Stimulated activated CD4-positive, alpha-beta T cell treated with anti-CD3 and anti-CD28 coated beads, Interleukin-12 subunit alpha, Interleukin-12 subunit beta, amount 100 ng/mL, for 4 hours (primary cell): ENCODE measurements at places on chromosomes 16 and 17.

GRCh38 chr16:2092866-2093265 lies 42.8 kb downstream of the PKD1 start:
- no peak for DNase-seq

- no peak for DNase-seq
Measured at GRCh38 chr16:2190659-2191445, 5.6 kb downstream of the CASKIN1 start.

- DNase-seq, result no peak
Measured at GRCh38 chr16:76157629-76158028, 119.6 kb upstream of the CNTNAP4 start.

- DNase-seq, result no peak
Measured at GRCh38 chr17:62619417-62620155, 7.9 kb upstream of the MRC2 start.

DNA sequence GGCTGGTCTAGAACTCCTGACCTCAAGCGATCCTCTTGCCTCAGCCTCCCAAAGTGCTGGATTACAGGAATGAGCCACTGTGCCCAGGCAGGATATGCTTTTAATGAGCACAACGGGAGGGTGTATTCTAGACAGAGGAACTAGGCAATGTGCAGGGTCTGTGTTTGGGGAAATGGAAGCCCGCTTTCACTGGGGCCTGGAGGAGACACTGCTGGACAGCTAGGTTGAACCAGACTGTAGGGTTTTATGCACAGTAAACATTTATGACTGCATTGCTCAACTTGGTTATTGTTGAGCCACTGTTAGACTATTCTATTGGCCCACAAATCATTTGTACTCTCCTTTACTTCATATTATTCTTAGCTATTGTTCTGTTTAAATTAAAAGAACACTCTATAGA lies 10.2 kb upstream of the SIAH1 start:
- no peak for DNase-seq

GRCh38 chr16:31112711-31113110 lies 4.5 kb downstream of the BCKDK start:
- no peak for DNase-seq

DNA sequence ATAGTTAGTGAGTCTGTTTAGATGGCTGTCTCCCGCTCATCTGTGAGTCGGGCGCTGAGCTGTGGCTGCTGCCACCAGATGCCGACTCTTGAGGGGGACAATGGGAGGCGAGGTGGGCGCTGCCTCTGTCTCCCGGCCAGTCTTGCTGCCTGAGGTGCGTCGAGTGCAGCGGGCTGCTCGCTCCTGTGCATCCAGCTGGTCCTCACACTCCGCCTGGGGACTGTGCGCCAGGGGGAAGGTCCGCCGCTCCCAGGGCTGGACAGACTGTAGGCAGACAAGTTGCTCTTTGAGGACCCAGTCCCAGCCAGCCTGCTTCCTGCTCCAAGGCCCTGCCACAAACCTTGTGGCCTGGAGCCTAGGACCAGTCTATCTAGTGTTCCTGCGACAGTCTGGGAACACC lies 32.4 kb downstream of the STH start:
- no peak for DNase-seq

- no peak for DNase-seq
Measured at GRCh38 chr16:75502916-75503605, 7.8 kb upstream of the CHST6 start.

- DNase-seq, result no peak
Measured at GRCh38 chr17:12098568-12098967, 77.9 kb downstream of the MAP2K4 start.

- DNase-seq, result no peak
Measured at GRCh38 chr17:73522107-73522506, 122.1 kb downstream of the SDK2 start.

DNA sequence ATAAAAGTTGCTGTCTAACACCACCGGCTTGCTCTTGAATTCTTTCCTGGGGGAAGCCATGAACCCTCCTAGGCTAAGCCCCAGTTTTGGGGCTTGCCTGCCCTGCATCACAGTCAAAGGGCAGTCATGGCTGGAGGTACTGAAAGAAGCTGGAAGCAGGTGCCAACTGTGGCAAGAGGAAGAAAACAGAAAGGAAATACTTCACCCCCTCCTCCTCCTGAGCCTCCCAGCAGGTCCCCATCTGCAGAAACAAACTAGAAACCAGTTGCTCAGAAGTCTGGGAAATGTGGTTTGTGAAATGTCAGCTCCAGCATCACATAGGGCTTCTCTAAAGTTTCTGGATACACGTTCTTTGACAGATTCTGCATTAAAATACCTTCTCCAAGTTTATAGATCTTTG lies 150.0 kb upstream of the PSMD7 start:
- DNase-seq, result no peak

- DNase-seq, result no peak
Measured at GRCh38 chr16:59964232-59964924, 1230.3 kb upstream of the GOT2 start.

DNA sequence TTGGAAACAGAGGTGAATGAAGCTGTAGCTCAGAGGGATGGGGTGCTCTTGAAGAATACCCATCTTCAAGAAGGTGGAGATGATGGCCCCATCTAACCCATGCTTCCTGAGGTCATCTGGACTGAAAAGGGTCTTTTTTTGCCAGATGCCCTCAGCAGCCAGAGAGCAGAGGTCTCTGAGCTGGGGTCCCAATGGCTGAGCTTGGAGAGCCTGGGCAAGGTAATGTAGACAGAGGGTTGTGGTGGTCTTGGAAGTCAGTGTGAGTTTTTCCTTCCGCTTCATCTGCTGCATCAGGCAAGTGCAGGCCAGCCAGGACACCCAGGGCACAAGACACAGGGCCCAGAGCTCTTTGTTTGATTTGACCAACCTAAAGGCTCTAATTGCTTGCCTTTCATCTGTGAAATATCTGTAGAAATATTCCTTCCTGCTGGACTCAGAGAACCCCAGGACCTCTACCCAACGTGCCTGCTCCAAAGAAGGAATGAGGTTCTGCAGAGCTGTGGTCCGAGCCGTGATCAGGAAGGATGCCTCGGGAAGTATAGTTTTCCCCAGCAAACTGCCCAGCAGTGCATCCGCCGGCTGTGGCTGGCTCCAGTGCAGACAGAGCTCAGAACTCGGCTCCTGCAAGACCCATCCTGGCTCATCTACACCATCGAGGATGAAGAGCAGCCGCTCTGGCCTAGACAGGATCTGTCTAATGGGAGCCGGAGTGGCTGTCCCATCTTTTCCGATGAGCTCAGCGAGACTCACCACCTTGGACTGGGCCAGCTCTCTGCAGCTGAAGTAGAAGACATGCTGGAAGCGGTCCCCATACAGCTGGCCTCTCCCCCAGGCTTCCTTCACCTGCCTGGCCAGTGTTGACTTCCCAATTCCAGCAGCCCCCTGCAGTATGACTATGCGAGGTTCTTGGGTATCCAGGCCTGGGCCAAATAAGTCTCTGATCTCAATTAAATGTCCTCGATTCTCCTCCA lies 25.2 kb downstream of the NLRP1 start:
- no peak for DNase-seq

- no peak for DNase-seq
Measured at GRCh38 chr16:21565507-21565860, 33.9 kb upstream of the METTL9 start.

- no peak for DNase-seq
Measured at GRCh38 chr17:42975265-42975664, 4.6 kb downstream of the PTGES3L start.

DNA sequence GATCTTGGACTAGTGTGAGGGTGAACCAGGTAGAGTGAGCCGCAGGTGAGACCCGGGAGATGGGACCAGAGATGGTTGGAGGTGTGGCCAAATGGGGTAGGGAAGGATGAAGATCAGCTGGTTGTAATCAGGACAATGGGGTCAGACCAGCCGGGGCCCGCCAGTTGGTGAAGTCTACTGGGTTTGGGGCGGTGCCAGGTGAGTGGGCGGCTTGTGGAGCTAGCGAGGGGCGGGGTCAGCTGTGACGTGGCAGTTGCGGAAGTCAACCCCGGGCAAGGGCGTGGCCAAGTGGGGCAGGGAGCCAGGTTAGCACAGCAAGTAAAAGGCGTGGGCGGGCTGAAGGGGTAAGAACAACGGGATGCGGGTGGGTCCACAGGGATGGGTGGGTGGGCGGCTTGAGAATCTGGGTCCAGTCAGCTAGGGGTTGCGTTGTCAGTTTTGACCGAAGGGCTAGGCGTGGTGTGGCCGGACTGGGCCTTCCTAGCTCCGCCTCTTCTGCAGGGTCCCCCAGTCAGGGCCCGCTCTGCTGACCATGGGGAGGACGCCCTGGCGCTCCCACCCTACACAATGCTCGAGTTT lies 25.5 kb upstream of the ALKBH5 start:
- DNase-seq, result peak; percentile 94

GRCh38 chr17:76524598-76525512 lies 12.7 kb downstream of the CYGB start:
- no peak for DNase-seq

- no peak for DNase-seq
Measured at GRCh38 chr17:74816905-74817620, 40.9 kb upstream of the NAT9 start.

DNA sequence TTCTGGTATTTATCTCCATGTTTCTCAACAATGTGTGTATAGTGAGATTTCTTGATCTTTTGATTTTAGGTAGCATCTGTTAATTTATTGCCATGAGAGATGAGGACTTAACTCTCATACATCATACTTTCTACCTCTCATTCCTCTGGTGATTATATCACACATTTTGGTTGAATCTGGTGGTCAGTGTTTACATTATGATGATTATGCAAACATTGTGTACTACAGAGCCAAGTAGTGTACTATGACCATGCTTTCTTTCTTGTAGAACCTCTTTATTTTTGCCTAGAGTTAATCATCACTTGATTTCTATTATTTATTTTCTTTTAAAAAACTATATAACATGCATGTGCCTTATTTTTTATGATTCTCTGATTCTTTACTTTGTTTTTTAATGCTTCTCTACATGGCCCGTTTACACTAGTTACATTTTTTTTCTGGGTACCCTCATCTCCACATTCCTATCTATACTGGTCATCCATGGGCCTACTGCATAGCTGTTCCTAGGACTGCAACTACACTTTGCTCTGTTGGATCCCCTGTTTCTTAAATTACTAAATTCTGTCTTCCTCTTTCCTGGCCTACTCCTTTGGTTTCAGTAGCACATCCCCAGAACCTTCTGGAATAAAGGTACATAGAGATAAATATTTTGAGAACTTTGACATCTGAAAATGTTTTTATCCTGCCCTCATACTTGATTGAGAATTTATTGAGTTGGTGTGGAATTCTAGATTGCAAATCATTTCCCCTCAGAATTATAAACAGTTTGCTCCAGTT lies 63.0 kb upstream of the LRRC37A3 start:
- DNase-seq, result no peak

GRCh38 chr17:32586666-32587065 lies 99.9 kb downstream of the CDK5R1 start:
- DNase-seq, result no peak

DNA sequence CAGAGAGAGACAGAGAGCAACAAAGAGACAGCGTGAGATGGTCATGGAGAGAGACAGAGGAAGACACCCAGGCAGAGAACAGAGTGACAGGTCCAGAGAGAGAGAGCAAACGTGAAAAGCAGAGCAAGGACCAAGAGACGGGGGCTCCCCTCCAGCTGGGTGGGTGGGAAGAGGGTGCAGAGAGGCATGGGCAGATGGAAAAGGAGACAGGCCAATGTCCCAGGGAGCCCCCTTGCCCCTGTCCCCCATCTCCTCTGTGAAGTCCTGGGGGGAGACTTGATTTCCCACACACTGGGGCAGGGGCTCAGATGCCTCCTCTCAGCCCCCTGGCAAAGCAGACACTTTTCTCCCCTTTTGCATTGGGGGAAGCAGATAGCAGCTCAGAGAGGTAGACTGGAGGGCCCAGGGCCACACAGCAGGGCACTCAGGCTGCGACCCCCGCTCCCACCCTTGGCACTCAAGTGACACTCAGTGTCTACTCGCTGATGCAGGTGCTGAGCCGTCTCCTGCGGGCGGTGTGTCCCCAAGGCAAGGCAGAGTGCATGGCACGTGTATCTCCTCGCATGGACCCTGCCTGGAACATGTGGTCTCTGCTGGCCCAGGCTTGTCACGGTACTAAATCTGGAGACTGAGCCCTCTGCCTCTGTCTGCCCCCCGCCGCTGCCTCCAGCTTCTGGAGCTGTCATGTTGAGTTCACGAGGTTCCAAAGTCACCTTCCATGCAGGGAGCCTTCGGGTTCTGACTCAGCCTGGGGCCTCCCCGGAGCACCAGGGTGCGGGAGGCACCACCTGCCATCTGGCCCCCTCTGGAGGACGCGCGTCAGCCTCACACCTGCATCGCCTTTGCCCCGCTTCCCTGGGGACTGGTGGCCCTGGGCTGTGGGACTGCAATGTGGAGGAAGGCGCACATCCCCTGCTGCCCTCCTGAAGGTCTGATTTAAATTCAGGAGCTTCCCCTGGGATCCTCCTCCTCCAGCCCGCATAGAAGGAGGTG lies 215.9 kb upstream of the GSE1 start:
- no peak for DNase-seq

DNA sequence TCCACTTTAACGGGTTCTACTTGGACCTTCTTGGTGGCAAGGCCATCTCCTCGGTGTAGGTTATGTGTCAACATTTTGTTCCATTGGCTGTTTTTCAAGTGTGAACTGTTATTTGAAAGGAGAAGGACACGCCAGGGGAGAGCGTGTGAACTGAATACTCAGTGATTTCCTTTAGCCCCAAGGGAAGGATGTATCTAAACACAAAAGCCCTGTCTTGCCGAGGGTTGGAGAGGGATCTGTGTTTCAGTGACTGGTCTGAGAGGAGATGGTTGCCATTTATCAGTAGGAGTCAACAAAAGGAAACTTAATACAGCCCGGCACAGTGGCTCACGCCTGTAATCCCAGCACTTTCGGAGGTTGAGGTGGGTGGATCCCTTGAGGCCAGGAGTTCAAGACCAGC lies 50.0 kb downstream of the USP10 start:
- no peak for DNase-seq

DNA sequence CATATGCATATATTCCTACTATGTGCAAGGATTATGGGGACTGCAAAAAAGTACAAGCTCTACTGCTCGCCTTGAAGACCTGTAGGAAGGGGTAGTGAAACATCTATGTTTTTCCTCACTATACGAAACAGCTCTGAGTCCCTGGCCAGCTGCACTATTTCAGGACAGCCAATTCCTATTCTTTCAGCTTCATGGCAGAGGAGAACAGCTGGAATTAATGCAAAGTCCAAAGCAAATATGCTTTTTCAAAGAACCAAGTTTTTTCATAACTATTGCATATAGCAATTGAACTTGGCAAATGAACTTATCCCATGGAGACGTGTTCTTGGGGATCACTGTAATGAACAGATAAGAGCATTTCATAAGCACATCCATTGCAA lies 122.3 kb downstream of the SPACA3 start:
- DNase-seq, result no peak

GRCh38 chr17:44198721-44199552 lies 747 bp downstream of the ATXN7L3 start:
- peak; percentile 63 for DNase-seq

GRCh38 chr17:72307836-72308235 lies 187.0 kb downstream of the SOX9 start:
- DNase-seq, result no peak

GRCh38 chr16:49545741-49546448 lies 172.3 kb downstream of the C16orf78 start:
- no peak for DNase-seq

- no peak for DNase-seq
Measured at GRCh38 chr16:76222853-76223252, 54.3 kb upstream of the CNTNAP4 start.

GRCh38 chr16:67445913-67446907 lies 15.3 kb downstream of the HSD11B2 start:
- DNase-seq, result no peak

GRCh38 chr16:89841275-89841674 lies 13.0 kb downstream of the SPIRE2 start:
- no peak for DNase-seq
